Stimulated activated CD4-positive, alpha-beta T cell treated with anti-CD3 and anti-CD28 coated beads, Interleukin-15, amount 100 ng/mL, for 1 hour (primary cell): ENCODE measurements at places on chromosomes 3 and 15.

GRCh38 chr3:43531835-43532234, 90.0 kb downstream of the ANO10 start:
- DNase-seq = no peak

- no peak for DNase-seq
These were observed 262.3 kb downstream of the GAP43 start for GRCh38 chr3:115885621-115886020.

- DNase-seq = no peak
These were observed 268.8 kb downstream of the ADAMTSL3 start for GRCh38 chr15:83922649-83923294.

DNA sequence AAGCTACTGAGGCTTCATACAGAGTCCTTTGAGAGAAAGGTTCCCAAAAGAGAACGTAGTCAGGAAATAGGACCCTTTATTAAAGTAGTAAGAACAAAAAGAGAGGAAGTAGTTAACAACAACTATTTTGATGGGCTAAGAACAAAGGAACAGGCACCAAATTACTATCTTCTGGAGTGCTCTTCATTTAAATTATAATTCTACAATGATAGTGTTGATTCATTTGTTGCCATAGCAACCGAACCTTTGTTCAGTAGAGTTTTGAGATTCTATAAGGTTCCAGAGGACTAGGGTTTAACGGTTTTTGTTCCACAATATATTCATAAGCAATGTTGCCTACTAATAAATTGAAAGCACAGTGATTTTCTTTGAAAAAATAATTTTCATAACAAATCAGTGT, 78.8 kb downstream of the CMSS1 start:
- DNase-seq = no peak

GRCh38 chr3:171615686-171616085, 155.5 kb upstream of the TNIK start:
- DNase-seq = no peak

DNA sequence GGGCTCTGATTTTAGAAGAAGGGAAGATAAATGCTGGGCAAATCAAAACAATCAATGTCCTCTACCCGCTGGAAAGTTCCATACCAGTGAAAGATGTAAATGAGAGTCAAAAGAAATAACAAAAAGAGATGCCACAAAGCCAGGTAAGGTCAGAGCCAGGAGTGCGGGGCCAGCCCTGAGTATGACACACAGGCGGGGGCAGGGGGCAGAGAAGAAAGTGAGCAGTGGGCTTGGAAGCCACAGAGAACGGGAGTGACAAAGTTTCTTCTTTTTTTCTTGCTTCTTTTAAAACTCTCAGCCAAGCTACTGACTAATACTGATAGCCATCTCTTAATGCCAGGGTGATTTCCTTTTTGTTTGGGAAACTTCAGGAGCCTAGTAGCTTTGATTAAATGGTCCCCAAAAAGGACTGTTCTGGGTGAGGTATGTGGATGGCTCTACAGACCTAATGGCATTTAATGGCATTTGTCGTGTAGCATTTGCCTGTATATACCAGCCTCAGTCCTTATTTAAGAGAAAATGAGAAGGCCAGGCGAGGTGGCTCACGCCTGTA, 23.1 kb upstream of the TSEN2 start:
- no peak for DNase-seq

DNA sequence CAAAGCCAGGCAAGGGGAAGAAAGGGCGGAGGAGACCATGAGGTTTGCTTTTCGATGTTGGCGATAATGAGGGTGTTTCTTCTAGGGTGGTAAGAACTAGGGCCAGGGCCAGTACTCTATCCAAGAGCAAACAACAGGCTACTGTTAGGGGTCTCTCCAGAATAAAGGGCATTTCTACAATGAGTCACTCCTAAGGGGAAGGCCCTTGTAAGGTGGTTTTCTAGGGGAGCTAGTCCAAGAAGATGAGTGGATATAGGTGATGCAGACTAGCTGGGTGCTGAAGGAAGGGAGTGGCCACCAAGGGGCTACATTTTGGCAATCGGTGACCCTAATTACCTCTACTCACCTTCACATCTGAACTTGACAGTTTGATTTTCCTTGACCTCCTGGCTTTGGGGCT, 148.5 kb upstream of the HACD2 start:
- DNase-seq = no peak

GRCh38 chr3:177545964-177546363, 348.7 kb upstream of the TBL1XR1 start:
- DNase-seq = no peak

- DNase-seq = no peak
These were observed 141.5 kb downstream of the USP13 start for GRCh38 chr3:179794355-179794754.
